Aorta (tissue), 5 donors: ENCODE measurements at places on chromosomes 2 and 18. TPM values are rescaled to one million over a fixed set of nuclear protein-coding genes. Genes with fewer than 3 reads are reported as not detected.
A peak's percentile ranks its signal among the peaks of the same experiment; 100 is the strongest.

GRCh38 chr2:59032499-59032898 lies 791.4 kb upstream of the FANCL start:
- DNase-seq: no peak

DNA sequence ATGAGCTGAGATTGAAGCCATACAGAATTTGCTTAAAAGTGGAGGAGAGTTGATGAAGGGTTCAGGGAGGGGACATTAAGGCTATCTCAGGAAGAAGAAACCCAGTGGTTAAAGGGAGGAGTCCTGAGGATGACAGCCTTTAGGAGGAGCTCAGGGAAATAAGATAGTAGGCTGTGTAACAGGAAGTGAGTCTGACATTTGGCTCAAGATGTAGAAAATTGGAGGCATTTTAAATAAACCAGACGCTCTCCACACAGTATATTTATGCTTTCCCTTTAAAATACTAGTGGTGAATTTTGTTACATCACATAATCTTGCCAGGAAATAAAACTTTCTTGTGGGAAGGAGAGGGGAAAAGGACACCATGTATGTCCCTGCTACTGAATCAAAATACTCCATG lies 11.6 kb downstream of the KCNH7 start:
- no peak for DNase-seq

CNDP1 gene
- 0.49 TPM for total RNA-seq

GRCh38 chr2:237665713-237666143 lies 38.3 kb downstream of the LRRFIP1 start:
- no peak for DNase-seq

DNA sequence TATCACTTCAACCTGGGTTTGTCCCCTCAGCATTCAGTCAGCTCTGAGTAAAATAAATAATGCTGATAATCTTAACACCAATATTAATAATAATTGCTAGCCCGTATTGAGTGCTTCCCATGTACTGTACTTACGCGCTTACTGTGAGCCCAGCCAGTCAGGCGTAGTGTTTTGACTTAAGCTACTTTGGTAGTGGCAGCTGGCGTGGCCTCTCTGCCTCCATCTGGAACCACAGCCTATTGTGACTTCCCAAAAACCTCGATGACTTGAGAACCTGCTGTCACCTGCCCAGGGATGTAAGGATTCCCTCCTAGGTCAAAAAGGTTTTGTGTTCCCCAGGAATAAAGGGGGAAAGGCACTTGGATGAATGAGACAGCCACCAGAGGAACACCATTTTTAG lies 53.2 kb downstream of the SUMO1 start:
- DNase-seq: no peak

DNA sequence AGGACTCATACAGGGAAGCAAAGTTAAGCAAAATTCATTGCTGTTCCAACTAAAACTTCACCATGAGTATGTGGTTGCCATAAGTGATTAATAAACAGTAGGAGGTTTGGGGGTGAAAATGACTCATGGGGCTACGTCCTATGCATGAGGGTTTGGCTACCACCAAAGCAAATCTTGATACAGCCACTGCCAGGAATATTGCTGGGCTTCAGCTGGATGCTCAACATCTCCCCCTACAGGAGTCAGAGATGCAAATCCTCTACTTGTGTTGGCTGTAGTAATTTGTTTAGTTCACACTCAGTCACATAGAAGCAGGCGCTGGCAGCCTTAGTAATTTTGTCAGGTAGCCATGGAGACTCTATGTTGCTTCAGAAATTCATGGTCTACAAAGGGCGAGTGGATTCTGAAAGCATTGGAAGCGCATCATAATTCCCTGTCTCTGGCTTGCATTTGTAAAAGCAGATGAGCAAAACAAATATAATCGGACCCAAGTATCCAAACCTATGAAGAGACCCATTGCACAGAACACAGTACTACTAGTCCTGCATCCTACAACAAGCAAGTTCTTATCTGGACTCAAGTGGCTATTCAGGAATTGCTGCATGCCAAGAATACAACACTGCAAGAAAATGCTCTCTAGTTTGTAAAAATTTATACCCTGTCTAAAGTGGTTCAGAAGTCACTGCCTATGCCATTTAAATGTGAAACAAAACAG lies 76.0 kb downstream of the CD28 start:
- DNase-seq: no peak

- DNase-seq: no peak
These were observed 4.3 kb upstream of the GALNT1 start for GRCh38 chr18:35577045-35577848.

DNA sequence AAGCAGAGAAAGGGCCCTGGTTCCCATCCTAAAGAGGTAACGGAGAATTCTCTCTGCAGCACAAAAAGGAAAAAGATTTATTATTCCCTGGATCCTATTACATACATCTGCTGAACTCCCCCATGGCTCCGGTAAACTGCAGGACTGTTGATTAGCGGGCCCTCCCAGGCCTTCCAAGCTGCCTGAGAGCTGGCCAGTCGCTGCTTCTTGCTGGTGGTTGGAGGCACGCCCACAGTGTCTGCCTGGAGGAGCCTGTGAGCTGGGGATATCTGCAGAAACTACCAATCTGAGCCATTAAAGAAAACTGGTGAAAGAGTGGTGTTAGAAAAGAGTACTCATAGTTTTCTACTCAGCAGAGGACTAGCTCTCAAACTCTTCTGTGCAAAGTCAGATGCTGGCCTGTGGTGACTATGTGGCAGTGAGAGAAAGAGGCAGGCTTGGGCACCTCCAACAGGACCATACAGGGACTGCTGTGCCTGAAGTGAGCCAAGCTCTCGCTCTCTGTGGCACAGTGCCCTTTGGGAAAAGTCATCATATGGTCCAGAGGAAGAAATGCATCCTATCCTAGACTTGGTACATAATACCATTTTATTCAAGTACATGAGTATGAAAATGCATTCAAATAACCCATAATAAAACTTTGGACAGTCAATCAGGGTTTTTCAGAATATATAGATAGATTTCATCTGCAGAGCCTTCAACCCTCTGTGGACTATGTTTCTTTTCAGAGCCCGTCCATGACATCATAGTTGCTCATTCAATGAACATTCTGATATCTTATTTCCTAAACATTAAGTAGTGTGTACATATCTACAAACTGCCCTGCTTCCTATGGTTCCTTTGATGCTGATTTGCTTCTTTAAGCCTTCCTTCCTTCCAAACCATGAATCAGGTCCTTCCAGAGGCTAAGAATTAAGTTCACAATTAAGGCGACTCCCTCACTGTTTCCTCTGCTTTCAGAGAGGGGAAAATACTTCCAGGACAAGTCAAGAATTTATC lies 242.0 kb upstream of the LYPD1 start:
- DNase-seq: no peak

- no peak for DNase-seq
These were observed 38.2 kb upstream of the EPHA4 start for GRCh38 chr2:221610255-221610654.

DNA sequence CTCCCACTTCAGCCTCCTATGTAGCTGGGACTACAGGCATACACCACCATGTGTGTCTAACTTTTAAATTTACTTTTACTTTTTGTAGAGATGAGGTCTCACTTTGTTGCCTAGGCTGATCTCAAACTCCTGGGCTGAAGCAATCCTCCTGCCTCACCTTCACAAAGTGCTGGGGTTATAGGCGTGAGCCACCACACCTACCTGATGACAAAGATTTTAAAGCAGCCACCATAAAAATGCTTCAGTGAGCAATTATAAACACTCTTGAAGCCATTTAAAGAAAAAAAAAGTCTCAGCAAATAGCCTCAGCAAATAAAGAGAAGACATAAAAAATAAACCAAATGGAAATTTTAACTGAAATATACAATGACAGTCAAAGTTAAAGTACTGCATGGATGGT lies 35.6 kb downstream of the MRPS5 start:
- no peak for DNase-seq

GRCh38 chr18:62366992-62367391 lies 41.9 kb downstream of the TNFRSF11A start:
- DNase-seq: no peak

DNA sequence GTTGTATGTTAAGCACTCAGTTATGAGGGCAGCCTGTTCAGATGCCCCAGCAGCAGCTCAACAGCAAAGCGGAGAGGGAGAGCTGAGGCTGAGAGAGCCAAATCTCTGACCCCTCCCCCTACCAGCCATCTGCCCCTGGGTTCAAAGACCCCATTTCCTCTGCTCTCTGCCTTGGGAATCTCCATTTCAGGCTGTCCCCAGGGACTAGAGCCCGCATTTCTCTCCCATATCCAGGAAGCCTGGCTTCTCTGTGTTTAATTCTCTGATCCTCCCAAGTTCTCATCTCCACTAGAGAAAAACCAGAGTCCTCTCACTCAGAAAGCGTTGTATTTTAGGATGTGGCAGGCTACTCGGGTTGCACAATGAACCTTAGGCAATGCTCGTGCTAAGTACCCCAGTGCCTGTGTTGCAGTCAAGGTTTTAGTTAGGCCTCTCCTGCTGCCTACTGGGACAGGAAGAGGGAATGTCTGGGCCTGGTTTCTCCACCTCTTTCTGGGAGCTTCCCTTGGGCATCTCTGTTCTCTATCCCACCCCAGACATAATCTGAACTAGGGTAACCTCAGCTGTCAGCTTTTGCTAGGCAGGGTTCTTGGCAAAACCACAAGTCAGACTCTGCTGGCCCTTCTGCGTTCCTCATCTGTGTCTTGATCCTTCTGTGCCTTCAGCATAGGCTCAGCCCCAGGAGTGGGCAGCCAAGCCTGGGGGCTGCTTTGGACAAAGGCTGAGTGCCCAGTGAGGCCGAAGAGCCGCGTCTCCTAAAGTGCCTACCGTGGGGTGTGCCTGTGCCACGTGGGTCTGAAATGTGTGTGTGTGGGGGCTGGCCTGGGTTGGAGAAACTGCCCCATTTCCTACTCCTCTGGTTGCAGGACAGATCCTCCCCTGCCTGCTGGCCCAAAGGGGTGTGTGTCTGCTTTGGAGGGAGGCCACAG lies 96.8 kb downstream of the STPG4 start:
- peak; percentile 75 for DNase-seq

DNA sequence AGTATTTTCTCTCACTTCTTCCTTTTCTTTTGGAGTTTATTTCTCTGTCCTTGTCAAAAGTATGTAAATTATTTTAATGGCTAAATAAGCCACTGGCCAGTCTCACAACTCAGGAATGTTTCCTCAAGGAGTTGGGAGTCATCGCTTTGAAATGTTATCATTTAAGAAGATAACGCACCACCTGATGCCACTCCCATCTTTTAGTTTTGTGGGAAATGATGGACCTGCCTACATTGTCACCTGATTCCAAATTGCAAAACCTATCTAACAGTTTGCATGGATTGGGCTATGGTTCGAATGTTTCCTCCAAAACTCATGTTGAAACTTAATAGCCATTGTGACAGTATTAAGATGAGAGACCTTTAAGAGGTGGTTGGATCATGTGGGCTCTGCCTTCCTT lies 32.4 kb upstream of the PPM1B start:
- no peak for DNase-seq

- DNase-seq: peak; percentile 65
These were observed 64.2 kb upstream of the THOC1 start for GRCh38 chr18:332007-332406.

- DNase-seq: no peak
These were observed 528.6 kb upstream of the ID2 start for GRCh38 chr2:8153258-8153718.

SLC9A4 gene
- not detected for total RNA-seq

- no peak for DNase-seq
These were observed 263.8 kb upstream of the ATP5MC3 start for GRCh38 chr2:175445281-175445680.

DNA sequence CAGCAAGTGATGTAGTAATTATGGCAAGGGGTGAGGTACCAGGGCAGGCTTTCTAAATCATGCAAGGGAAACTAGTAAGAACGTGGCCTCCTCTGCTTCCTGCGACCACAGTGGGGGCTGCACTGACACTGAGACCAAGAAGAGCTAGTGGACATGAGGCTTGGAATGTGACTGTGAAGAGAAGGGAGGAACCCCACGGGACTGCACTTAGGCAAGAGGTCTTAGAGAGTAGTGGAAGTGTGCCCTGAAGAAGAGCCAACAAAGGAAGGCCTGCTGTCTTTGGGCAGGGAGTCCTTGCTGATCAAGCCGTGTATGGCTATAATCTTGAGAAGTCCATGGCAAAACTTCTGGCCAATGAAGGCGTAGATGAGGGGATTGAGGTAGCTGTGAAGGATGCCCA lies 8.9 kb upstream of the RUFY4 start:
- DNase-seq: no peak

DNA sequence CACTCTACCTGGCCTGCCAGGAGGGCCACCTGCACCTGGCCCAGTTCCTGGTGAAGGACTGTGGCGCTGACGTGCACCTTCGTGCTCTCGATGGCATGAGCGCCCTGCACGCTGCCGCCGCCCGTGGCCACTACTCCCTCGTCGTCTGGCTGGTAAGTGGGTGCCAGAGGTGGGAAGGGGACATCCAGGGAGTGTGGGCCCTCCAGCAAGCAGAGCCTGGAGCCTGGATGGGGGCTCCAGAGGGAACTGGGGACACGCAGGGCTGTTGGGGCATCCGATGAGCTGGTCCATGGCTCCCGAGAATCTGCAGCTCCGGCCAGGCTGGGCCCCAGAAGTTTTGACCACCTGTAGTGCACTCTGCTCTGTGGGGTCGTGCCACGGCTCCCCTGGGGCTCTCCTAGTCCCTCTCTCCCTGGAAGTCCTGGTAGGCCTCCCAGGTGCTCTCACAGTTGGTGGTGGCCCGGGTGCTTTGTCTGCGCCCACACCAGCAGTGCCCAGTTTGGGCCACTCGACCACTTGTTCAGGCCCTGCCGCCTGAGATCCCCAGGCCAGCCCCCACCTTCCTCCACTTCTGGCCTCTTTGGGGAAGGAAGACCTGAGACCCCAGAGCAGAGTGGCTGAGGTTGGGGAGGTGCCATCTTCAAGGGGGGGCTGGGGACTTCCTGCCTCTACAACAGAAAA lies 4.7 kb downstream of the ESPNL start:
- peak; percentile 33 for DNase-seq

GRCh38 chr2:135874777-135875365 lies 1.4 kb downstream of the MCM6 start:
- DNase-seq: no peak

DNA sequence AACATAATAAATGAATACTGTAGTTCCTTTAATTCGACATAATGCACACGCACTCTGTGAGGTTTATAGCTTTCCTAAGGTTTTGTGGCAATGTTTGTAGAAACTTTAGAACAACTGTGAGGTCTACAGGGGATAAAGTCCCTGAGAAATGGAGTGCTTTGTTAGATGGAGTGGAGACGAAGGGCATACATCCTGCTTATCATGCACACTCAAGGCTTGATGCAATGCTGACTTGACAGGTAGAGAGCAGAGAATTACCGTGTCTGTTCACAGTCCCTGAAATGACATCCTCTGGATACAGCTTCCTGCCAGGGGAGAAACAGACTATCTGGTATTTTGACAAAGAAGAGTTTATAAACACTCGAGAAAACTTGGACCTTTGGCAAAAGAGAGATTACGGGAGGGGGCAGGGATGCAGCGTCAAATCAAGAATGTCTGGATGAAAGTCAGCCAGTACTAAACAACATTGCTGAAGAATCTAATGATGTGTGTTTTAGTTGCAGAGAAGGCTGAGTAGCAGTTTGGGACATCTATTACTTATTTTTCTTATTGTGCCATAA lies 766.9 kb upstream of the ZEB2 start:
- no peak for DNase-seq

SNRPD1 gene
- 21.0 TPM for total RNA-seq

DNA sequence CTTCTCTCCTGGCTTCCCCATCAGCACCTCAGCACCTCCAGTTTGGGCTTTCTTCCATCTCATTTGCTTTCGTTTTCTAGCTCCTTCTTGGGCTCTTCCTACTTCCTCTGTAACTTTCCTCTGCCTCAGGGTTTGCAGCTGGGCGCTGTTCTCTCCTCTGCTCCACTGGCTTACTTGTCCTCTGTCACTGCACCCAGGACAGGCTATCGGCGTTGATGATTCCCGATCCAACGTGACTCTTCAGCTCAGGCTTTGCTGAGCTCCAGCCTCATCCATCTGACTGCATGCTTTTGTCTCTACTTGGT lies 362.4 kb downstream of the CYRIA start:
- no peak for DNase-seq
